8988T (cell line): ENCODE measurements at places on chromosomes 6 and 20.

DNA sequence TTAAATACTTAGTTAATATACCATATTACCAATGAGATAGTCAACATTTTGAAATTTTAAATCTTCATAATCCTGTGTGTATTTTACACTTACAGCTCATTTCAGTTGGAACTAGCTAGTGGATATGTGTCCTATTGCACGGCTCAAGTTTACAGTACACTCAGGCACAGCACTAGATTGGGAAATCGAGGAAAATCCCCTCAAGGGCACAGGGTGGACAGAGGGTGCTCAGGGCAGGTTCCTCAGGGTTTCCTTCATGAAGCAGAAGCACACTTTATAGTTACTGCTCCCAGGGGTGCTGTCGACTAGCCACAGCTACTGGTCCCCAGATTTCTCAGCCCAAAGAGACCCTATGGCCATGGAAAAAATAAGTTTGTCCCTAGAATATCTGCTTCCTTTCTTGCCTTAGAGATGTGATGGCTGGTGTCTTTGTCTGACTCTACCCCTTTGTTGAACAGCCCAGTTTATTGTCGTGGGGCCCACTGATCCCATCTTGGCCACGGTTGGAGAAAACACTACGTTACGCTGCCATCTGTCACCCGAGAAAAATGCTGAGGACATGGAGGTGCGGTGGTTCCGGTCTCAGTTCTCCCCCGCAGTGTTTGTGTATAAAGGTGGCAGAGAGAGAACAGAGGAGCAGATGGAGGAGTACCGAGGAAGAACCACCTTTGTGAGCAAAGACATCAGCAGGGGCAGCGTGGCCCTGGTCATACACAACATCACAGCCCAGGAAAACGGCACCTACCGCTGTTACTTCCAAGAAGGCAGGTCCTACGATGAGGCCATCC lies 1.5 kb downstream of the BTN2A1 start:
- DNase-seq = no peak

- no peak for DNase-seq
Observed at GRCh38 chr20:3434232-3434631, 26.8 kb upstream of the DNAAF9 start.

GRCh38 chr6:142714951-142715785 lies 229.8 kb downstream of the HIVEP2 start:
- no peak for DNase-seq

DNA sequence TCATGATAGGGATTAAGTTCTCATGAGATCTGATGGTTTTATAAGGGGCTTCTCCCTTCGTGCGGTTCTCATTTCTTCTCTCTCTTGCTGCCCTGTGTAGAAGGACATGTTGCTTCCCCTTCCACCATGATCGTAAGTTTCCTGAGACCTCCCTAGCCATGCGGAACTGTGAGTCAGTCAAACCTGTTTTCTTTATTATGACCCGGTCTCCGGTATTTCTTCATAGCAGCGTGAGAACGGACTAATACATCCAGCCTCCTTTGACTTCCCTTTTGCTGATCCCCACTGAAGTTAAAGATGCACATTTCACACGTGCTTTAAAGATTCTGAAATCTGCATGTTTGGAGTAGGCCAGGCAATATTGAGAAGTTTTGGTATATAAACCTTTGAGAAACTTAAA lies 543.1 kb downstream of the PRKN start:
- DNase-seq = no peak

GRCh38 chr20:1489764-1490436 lies 1.3 kb downstream of the SIRPB2 start:
- no peak for DNase-seq

DNA sequence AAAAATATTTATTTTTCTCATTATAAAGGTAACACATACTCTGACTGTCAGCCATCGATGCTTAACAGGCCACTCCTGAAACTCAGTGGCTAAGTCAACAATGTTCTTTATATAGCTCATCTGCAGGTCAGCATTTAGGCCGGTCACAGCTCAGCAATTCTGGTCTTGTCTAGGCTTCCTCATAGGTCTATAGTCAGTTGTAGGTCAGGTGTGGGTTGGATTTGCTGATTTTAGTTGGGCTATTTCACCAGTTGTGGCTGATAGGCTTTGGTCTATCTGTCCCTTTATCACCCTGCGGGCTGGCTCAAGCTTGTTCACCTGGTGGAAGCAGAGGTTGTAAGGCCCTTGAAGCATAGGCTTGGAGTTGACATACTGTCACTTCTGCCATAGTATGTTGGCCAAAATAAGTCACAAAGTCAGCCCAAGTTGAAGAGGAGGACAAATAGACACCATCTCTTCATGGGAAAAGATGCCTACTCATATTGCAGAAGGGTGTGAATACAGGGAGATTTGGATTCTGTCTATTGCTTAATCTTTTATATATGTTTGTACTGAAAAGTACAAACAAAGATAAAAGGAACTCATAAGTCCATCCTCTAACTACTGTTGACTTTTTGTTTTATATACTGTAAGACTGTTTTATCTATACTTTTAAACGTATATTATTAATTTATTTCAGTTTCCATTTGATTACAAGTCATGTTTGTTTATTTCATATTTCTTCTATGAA lies 75.0 kb downstream of the BCKDHB start:
- DNase-seq = no peak

DNA sequence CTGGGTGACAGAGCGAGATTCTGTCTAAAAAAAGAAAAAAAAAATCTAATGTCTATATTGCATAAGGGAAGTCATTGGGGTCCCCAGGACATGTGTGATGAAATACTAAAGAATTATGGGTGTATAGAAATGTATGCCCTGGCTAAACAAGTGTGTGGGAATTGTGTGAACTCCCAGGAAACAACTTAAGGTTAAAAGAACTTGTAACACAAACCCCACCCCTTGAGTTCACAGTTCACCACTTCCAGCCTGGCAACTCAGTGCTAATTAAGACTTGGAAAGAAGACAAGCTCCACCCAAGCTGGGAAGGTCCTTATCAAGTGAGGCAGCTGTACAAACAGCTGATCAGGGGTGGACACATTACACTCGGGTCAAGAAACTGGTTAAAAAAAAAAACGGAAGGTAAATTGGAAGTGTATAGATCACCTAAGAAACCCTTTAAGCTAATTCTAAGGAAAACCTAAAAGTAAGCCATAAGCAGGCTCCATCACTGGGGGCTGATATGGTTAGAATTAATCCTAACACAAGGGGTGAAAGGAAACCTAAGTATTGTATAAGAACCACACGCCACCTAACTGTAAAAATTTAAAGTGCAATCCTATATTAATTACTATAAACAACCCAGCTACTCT lies 25.2 kb downstream of the HLA-A start:
- DNase-seq = no peak

DNA sequence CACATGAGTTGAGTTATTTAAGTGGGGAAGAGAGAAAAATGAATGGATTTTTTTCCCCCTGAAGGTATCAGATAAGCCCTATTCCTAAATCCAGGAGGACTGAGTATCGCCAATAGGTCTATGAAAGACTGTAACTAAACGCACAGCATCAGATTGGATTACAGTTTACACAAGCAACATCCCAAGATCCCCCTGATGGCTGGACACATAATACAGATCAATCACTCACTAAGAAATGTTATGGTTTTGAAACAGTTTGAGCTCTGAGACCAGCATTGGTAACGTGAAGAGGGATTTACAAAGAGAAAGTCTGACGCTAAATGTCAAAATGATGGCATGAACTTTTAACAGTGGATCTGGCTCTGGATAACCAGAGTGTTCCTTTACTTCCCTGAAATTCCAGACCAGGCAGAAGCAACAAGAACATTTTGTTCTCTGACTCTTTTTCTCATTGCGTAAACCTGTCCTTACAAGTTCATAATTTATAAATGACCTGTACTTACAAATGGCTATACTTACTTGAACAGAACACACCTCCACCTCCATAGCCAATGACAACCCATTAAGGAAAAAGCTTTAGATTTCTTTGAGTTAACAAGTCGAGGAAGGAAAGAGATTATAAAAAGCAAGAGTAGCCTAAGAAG lies 131.8 kb upstream of the BEND3 start:
- no peak for DNase-seq

DNA sequence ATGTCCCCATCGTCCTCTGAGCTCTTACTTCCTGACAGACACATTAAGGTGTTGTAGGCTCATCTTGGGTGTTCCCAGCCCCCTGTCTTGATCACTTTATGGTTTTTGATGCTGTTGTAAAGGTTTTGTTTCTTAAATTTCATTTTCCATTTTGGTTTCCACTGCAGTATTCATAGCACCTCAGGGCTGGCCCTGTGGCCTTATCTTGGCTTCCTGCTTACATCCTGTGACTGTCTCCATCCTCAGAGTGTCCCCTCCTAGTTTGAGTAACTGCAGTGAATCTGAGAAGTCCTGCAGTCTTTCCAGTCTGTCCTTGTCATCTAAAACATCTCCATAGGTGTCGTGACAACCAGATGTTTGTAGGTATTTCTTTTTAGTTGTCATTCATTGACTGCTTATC lies 50.9 kb downstream of the JARID2 start:
- DNase-seq = no peak

DNA sequence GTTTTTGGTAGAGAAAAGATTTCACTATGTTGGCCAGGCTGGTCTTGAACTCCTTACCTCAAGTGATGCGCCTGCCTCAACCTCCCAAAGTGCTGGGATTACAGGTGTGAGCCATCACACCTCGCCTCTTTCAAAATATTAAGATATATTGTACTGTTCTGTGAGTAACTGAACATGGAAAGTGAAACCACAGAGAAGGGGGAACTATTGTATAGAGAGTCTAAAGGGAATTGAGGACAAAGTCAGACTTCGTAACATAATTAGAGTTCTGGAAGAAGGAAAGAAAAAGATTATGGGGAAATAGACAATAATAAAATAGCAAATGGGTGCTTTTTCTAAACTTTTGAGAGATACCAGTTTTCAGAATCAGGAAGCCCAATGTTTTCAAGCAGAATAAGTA lies 17.4 kb upstream of the AKAP7 start:
- DNase-seq = no peak

GRCh38 chr6:28408076-28408802 lies 8.7 kb upstream of the ZSCAN12 start:
- no peak for DNase-seq

GRCh38 chr20:11457488-11457887 lies 460.2 kb upstream of the BTBD3 start:
- no peak for DNase-seq

DNA sequence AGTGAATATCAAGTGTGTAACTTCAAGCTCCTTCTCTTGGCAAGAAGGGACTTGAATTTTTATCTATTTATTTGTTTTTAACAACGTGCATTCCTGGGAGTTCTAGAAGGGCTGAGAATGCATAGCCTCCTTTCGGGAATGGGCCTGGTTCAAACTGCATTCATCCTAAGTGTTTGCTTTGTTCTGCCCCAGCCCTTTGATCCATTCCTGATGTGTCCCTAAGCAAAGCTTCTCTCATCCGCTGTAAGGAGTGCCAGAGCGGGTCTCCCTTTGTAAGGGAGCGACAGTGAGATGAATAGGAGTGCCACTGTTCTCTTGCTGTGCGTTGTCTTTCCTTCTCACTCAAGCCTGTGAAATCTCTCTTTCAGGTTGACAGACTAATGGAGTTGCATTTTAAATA lies 61.0 kb upstream of the VSTM2L start:
- DNase-seq = no peak

GRCh38 chr6:56890066-56890465 lies 64.8 kb upstream of the BEND6 start:
- no peak for DNase-seq

DNA sequence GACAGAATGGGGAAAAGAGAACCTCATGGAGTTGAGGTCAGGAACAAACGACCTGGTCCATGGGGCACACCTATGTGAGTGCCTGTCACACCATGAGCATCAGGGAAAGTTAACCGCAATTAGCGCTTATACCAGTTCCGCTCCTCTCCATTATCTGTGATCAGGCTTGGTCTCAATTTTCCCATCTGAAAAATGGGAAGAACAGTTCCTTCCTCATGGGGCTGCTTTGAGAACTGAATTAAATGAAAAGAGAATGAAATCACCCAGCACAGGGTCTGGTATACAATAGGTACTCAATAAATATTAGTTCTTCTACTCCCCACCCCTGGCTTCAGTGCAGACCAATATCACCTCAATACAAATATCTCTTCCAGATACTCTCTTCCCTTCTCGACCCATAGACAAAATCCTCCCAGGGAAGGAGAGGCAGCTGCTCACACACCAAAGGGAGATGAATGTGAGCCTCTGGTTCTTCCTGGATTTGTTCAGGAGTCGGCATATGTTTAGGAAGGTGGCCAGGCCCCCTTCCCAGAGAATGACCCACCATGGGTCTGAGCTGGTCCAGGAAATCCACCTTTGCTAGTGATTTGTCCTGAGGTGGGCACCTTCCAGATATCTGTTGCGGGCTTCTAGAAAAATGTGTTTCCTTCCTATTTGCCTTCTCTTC lies 2.4 kb upstream of the PTGIS start:
- DNase-seq = no peak

GRCh38 chr6:33298773-33299236 lies at the start of gene RGL2:
Gene RGL2 (minus strand): TSS chr6:33298942. CDS start chr6:33298610, 332 bp downstream.
- no peak for DNase-seq

- no peak for DNase-seq
Observed at GRCh38 chr6:158387578-158387977, 75.3 kb downstream of the TULP4 start.

DNA sequence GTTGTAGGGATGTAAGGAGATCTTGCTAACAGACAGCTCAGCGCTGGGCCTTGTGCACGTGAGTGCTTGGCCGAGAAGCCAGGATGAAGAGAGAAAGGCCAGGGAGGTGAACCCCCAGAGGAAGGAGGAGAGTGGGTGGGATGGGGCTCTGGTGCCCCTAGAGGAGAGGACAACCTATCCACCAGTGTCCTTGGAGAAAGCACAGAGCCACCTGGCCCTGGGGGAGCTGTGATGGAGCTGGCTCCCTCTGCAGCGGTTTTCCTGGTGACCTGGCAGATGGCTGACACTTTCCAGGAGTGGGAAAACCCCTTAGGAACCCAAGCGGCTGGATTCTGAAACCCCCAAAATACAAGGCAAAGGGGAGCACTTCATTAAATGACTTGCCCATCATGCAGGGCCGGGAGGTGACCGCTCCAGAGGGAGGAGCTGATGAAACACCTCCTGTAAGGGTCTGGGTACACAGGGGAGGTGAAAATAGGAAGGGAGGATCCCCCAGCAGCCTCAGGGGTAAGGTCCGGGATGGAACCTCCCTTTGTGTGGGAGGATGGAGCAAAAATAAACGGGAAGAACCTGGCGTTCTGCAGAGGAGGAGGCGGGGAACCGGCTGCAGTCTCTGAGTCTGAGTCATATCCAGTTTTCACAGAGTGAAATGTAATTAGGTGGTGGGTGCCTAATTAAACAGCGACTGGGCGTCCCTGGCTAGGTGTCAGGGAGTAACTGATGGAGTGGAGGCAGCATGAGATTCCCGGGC lies 80.4 kb downstream of the SULF2 start:
- no peak for DNase-seq

DNA sequence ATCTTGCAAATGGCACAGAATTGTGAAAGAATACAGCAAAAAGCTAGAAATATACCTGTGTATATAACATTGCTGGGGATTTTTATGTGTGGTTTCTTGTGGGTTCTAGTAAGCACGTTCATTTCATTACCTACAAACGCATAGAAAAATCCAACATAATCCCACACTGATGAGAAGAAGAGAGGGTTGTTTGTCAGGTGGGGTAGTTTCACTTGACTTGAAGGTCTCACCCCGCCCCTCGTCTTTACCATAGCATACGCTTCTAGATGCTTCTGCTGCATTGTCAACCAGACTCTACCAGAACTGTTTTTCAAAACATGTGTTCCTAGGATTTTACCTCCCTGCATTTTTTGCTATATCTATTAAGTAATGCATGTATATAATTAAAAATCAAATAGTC lies 284.1 kb upstream of the TAB2 start:
- no peak for DNase-seq

- no peak for DNase-seq
Observed at GRCh38 chr6:42720739-42721138, 1.7 kb downstream of the PRPH2 start.

- no peak for DNase-seq
Observed at GRCh38 chr6:21142741-21143140, 450.8 kb upstream of the SOX4 start.
